ENCODE measurements at places on chromosomes 2 and 18. TPM values are rescaled to one million over a fixed set of nuclear protein-coding genes. Genes with fewer than 3 reads are reported as not detected.

TBR1 gene
- total RNA-seq: not detected

SNED1 gene
- 12.6 TPM for total RNA-seq

SKA1 gene
- total RNA-seq: 6.6 TPM

SCLY gene
- total RNA-seq: 11.1 TPM

LRP2 gene
- not detected for total RNA-seq

CDH19 gene
- total RNA-seq: not detected
